Stimulated activated CD8-positive, alpha-beta memory T cell treated with anti-CD3 and anti-CD28 coated beads, Interleukin-7, amount 100 ng/mL, for 4 hours (primary cell): ENCODE measurements at places on chromosomes 6 and 20.
A peak's percentile ranks its signal among the peaks of the same experiment; 100 is the strongest.

DNA sequence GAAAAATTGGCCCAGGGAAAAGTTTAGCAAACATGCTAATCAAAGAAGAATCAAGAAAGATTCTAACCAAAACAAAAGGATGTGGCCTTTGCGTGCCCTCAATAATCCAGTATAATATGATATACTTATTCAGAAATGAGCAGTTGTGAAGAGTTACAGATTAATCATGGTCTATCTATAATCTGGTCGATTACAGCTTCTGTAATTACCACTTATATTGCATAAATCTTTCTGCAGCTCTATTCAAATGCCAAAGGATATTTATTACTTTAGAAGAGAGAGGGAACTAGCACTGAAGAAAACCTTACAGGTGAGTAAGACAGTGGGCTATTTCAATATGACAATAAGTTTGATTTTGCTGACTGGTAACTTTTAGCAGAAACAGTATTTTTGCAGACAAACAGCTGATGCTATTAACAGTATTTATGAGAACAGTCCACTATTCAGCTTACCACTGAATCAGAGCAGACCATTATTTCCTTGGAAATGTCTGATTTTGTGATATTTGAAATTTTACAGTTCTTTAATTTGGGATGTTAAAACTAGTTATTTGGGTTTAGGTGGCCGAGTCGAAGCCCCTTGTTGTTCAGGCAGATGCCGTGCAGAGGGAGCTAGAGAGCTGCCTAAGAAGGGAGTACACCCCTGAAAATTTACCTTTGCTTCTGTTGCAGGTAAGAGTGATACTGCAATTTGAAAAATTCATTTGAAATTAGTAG, 92.2 kb downstream of the CEP57L1 start:
- DNase-seq: peak; percentile 19

DNA sequence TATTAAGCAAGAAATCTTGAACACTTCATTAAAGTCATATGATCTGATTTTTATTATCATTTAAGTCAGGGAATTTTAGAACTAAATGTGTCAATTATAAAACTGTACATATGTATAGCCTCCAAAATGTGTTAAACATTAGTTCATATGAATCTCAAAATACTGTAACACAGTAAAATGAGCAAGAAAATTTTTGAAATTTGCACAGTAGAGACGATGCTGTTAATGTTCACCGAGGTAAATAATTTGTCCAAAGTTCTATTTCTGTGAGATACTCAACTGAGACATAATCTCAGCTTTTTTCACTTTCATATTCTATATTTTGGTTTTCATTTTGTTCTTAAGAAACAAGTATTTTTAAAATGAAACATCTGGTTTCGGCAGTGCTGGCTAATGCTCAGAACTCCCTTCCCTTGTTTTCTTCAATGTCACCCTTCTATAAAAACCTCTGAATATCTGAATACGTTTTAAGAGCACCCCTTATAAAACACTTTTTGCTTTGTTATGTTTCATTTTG, 353.1 kb downstream of the LAMA2 start:
- no peak for DNase-seq

DNA sequence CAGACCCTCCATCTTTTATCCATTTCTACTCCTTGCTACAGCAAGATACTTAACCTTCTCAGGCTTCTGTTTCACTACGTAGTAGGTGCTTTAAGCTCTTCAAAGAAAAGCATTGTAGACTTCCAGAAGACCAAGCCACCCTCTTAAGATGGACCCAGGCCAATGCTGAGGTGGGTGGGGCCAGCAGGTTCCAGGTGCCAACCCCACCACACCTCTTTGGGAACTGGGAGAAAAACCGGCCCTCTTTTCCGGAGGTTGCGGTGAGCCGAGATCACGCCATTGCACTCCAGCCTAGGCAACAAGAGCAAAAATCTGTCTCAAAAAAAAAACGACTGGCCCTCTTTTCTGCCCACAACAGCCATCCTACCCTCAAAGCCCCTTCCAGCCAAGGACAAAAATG, 10.6 kb upstream of the HMGA1 start:
- DNase-seq: no peak

DNA sequence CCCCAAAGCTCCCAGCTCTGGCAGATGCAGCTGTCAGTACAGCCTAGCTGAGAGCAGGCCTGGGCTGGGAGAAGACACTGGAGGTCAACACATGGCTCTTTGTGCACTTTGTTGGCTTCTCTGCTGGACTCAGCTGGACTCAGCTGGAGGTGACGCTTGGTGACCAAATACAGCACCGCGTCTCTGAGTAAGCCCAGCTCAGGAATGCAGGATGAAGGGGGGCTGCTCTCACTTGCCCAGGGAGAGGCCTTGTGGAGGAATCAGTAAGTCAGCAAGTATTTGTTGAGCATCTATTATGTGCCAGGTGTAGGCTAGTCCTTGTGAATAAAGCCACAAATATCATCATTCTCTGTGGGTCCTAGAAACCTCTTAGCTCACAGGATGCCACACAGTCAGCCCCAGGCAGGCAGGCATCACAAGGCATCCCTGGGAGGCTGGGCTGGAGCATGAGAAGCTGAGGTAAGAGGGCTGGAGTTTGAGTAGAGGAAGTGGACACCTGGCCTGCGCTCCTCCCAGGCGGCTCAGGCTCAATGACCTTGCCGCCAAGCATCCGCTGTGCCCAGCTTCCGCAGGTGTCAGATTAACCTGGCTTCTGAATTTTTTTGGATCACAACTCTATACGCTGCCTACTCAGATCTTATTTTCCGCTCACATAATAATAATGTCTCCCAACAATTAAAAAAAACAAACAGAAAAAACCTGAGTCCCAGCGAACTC, 95.4 kb downstream of the TMEM170B start:
- DNase-seq: no peak

- no peak for DNase-seq
Observed at GRCh38 chr6:119240257-119241110, 109.1 kb downstream of the MAN1A1 start.

DNA sequence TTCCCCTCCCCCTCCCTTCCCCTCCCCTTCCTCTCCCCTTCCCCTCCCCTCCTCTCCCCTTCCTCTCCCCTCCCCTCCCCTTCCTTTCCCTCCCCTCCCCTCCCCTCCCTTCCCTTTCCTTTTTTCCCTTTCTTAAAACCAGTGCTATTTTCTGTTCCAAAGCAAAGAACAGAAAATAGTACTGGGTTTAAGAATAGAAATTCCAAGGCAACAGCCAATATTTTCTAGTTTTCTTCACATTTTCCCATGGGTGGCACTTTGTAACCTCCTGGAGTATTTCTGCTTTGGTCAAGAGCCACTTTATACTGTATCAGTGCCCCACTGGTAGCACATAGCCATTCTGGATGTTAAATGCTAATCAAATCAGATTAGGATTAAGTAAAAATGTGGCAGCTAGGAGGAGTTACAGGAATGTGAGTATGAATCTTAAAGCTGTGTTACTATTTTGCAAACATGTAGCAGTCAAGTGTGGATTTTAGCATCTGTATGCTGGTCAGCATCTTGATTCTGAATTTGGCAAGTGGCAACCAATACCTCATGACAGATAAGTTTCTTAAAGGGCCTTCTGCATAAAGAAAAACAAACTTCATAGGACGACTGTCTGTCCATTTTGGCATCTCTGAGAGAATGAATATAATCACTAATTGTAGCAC, 126.4 kb downstream of the CEP57L1 start:
- DNase-seq: no peak

DNA sequence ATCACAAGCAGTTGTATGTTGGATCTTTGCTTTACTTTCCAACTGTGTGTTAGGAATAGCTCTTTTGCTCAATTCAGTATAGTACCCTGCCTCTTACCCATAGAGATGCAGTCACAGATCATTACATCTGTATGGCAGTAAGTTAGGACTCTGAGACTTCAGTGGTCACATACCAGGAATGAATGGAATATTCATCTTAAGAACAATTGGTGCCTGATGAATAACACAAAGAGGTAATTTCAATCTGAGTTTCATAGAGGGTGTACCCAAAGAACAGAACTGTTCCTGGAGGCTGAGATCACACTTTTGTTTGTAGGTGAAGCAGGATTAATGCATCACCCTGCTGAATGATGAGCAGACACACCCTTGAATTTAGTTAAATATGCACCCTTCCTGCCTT, 28.7 kb upstream of the KIF13A start:
- no peak for DNase-seq

- DNase-seq: no peak
Observed at GRCh38 chr20:22569353-22569752, 15.0 kb downstream of the FOXA2 start.

- DNase-seq: no peak
Observed at GRCh38 chr20:15302075-15302474, 964.7 kb upstream of the FLRT3 start.

- DNase-seq: no peak
Observed at GRCh38 chr6:117531346-117531745, 48.9 kb downstream of the DCBLD1 start.

DNA sequence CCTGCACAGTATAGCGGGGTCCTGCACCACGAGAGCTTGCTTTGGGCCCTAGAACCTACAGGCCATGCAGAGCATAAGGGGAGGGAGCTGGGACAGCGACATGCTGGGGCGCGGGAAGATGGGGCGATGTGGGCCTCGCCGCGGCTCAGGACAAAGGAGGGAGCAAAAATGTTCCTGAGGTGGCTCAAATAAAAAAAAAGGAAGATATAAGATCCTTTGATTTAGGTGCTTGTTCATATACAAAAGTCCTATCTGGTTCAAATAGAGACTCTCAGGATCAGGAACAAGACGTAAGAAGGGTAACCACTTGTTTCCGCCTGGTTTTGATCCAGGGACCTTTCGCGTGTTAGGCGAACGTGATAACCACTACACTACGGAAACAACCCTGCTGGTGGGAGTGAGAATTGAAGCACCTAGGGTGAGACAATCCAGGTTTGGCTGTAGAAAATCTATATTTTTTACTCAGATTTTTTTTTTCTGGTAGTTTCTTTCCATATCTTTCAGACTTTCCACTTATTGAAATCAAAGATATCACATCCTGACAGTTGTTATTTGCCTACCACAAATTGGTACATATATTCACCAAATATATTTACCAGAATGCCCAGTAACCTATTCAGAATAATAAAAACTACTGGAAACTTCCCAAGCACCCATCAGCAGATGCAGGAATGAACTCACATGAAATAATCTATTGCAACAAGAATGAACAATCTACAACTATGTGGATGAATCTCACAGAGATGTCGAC, 177.9 kb upstream of the ZNF184 start:
- no peak for DNase-seq

DNA sequence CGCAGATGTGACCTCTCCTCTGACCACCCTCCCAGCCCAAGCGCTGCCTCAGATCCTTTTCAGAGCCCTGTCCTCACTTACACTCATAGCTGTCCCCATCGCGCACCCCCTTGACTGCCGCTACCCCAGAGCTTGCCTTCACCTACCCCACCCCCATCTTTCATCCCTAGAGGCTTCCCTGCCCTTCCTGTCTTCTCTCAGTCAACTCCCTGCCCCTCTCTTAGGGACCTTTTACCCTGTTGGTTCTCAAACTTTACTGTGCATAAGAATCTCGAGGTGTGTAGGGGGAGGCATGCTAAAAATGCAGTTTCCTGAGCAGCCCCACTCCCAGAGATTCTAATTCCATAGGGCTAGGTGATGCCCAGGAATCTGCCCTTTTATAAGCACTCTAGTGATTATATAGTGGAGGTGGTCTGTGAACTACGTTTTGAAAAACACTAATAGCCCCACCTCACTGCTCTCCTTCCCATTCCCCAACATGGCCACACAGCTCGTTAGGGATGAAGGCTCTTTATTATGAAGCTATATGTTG, 725 bp downstream of the TM9SF4 start:
- DNase-seq: no peak

- no peak for DNase-seq
Observed at GRCh38 chr20:36474563-36474962, 66.8 kb upstream of the MYL9 start.

DNA sequence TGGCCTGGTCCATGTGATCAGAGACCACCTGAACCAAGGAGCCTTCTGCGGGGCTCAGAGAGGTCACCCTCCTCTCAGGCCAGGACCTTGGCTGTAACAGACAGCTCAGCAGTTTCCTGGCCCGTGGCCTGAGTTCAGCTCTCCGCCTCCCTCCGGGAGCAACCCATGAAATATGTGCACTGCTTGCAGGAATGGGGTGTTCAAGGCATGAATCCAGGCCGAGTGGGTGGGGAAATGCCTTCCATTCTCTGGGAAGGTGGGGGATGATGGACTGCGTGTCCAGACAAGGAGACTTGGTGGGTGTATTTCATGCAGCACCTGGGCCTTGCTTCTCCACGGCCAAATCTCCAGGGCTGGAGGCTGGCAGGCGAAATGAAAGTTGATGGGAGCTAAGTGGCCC, 46.0 kb downstream of the SIRPA start:
- no peak for DNase-seq

DNA sequence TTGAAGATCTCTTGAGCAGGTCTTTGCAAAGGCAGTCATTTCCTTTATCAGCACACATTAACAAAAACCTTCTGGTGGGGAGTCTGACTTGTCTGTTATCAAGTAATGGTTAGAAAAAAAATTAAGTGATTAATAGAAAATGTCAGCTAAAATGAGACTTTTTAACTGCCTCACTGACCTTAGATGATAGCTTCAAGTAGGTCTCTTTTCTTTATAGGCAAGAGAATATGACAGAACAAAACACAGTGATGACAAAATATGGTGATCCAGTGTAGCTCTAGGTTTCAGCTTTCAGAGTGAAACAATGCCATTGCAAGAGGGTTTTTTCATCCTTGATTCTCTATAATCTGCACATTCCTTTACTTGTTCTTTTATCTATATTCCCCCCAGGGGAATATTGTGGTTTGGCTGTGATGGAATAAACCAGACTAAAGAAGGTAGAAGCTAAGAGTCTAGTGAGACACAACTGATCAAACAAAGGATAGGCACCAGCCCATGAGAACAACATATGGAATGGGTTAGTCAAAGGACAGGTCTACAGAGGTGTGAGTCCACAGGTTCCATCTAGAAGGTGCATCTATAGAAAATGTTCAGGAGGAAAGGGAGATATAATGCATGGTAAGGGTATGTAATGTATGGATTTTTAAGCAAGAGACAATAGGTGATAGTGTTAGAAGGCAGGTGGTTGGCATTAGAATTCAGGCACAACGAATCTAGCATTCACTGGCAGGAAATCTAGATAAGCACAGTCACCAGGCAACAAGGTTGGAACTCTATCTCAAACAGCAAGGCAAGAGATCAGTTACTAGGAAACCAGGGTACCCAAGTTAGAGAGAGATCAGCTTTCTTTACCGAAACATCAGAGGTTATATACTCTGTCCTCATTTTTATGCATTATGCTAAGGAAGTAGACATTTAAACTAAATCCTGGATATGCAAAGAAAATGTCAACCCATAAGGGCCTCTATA, 228.9 kb upstream of the SMLR1 start:
- no peak for DNase-seq

GRCh38 chr6:108960601-108961000, 112.4 kb downstream of the ARMC2 start:
- DNase-seq: no peak

- DNase-seq: no peak
Observed at GRCh38 chr6:12605888-12606345, 110.7 kb upstream of the PHACTR1 start.

- no peak for DNase-seq
Observed at GRCh38 chr6:7035837-7036249, 71.9 kb upstream of the RREB1 start.

GRCh38 chr6:88655586-88655985, 307.8 kb downstream of the RNGTT start:
- DNase-seq: no peak

GRCh38 chr20:36859700-36860330, 16.1 kb upstream of the TLDC2 start:
- no peak for DNase-seq
